Peyer's patch (tissue), 4 donors: ENCODE measurements at places on chromosomes 2 and 18.

GRCh38 chr2:176830362-176830761 is 382.2 kb upstream of the HNRNPA3 start:
- no peak for DNase-seq

DNA sequence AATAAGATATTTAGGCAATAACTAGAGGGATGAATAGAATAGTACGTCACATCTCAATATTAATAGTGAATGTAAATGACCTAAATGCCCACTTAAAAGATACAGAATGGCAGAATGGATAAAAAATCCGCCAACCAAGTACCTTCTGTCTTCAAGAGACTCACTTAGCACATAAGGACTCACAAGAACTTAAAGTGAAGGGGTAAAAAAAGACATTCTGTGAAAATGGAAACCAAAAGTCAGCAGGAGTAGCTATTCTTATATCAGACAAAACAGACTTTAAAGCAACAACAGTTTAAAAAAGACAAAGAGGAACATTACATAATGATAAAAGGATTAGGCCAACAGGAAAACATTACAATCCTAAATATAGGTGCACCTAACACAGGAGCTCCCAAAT is 56.7 kb upstream of the DSC1 start:
- no peak for DNase-seq

DNA sequence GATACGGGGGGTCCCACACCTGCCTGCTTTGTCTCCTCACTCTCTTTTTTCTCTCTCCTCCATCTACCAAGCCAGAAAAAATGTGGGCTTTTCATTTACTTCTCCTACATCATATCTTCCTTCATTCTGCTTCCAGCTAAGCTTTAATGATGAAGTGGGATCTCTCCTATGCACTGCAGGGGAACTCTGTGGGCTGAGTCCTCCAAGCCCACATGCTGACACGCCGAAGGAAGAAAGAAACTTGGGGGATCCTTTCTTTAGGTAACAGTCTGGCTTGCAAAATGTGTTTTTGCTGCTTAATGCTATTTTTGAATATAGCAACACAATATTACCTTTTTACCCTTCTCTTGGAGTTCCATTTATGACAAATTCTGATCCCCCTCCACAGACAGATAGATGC is 33.6 kb upstream of the YWHAQ start:
- DNase-seq: no peak

DNA sequence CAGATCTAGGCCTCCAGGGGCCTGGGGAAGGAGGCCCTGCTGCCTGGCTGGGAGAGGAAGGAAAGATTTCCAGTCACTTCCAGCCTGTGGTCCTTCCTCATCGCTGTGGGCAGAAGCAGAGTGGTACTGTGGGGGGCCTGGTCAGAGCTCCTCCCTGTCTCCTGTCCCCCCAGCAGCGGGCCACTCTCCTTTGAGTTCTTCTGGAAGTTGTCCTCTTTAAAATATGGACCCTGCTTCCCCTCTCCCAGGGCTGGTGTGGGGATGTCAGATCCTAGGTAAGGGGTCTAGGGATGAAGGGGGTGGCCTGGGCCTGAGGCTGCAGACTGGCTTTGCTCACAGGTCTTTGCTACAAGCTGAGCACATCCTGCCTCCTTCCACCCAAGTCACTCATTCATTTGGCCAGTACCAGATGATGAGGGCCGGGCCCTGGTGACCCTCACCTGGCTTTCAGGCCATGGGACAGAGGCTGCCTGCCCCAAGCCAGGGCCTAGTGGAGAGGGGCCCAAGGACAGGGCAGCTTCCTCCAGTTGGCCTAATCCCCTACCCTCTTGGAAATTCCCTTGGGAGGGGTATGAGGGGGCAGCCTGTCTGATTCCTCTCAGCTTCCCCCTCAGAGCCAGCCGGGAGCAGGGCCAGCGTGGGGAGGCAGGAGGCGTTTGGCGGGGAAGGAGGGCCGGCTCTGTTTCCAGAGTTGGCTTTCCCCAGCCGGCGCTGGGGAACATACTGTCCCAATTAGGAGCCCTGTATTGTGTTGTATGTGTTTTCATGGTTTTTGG is 231.9 kb downstream of the DYSF start:
- DNase-seq: peak; percentile 23

- no peak for DNase-seq
Observed at GRCh38 chr2:127101048-127101611, 5.8 kb downstream of the BIN1 start.

DNA sequence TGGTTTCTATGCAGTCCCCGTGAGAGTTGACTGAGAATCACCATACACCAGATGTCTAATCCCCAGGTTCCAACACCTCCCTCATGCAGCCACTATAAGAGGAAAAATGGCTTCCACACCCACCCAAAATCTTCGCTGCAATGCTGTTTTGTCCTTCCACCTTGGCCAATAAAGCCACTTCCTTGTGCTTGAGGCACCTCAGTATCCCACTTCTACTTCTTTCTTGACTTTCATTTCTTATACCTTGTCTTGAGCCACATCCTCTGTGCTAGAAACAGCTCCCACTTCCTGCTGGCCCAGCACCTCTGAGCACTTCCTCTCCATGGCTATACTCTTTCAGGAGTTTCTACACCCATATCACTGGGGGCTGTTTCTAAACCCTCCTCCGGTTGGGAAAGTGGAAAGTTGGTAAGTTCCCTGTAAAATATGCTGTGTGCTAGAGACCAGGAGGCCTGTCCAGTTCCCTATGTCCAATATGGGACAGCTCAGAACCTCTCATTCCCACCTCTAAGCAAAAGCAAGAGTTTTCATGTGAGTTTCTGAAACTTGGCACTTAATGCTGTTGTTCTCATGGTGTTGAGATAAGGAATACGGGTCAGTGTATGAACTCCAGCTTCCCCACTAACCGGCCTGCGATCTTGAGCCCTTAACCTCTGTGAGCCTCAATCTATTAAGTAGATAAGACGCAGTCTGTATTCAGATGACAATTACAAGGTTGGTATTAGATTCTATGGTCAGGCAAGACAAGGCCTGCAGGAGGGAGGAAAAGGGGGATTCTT is 209.1 kb upstream of the ID2 start:
- DNase-seq: peak; percentile 79

GRCh38 chr2:36356990-36357846 is 1.6 kb downstream of the CRIM1 start:
- no peak for DNase-seq

- no peak for DNase-seq
Observed at GRCh38 chr18:75344161-75344560, 83.3 kb downstream of the SMIM21 start.

GRCh38 chr2:147500819-147501395 is 343.9 kb upstream of the ACVR2A start:
- DNase-seq: no peak

- DNase-seq: no peak
Observed at GRCh38 chr2:30237966-30238800, 6.8 kb downstream of the LBH start.

DNA sequence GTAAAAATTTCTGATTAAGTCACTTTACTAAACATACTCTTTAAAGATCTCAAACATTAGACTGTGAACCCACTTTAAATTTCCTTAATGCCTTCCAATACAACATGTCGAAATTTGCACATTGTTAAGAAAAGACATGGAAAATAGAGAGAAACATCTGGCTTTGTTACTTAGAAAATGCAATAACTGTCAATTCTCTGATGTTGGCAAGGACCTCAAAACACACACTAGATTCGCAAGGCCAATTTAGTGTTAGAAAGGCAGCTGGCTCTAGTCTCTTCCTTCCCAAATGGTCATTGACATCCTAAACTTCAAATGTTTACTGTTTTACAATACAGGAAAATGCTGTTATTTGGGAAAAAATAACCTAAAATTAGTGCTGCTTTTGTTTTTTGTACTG is 110.6 kb downstream of the UPP2 start:
- no peak for DNase-seq

GRCh38 chr18:10736984-10737383 is 211.2 kb downstream of the NAPG start:
- DNase-seq: no peak

- no peak for DNase-seq
Observed at GRCh38 chr2:72023678-72024390, 123.8 kb downstream of the CYP26B1 start.

DNA sequence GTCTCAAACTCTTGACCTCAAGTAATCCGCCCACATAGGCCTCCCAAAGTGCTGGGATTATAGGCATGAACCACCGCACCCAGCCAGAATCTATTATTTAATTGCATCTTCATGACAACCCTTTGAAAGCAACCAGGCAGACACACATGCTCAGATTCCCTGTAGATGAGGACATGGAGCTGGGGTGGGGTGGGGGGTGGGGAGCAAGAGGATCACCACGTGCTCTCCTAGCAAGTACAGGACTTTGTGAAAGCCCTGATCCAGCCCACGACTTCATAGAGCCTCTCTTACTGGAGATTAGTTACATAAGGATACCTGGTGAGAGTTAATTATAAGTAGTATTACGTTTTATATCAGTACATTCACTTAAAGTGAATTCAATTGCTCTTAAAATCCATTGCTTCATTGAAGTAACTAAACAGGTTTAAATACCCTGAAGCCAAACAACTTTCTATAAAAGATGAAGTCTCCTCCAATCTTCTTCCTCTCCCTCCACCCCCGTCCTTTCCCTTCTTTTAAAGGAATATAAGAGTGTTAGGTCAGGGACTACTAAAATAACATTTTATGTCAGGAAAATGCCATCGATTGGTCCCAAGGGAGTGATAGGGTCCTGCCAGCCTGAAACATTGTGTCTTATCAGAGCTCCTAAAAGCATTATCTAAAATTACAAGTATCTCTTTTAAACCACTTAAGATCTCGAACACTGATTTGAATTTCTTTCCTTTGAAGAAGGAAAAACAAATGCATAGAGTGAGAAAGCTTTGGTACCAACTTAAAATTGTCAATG is 123.9 kb downstream of the EPHA4 start:
- DNase-seq: no peak

GRCh38 chr2:234641086-234641485 is 144.2 kb upstream of the ARL4C start:
- DNase-seq: no peak

DNA sequence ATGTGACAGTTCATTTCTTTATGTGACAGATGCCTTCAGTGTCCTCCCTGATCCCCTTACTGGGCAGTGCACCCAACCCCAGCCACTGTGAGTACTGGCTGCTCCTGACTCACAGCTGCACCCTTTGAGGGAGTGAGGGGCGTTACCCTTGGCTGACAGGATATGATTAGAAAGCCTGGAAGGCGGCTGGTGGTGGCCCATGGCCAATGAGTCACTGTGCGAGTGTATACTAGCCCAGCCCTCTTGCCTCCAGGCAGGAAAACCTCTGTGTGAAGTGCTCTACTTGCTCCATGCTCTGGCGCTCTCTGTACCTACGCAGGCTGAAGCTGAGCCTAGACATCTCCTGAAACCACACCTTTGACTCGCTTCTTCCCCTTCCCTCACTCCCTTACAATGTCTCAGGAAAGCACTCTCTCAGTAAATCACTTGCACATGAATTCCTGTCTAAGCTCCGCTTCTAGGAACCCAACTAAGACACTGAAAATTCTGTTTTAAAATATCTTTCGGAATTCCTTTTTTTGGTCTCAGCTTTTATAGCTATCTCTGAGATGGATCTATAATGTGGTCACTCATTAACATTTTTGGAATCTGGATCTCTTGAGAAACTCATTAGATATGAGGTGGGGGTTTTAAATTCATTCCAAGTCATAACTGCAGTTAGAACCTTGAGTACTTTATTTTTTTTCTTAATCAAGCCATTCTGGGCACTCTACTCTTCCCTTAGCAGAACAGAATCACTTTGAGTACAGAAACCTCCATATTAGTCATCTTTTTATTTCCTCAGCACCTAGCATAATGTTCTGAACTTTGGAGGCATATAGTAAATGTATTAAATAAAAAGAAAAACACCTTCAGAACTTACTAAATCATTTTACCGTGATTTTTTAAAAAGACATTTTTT is 25.3 kb upstream of the STAM2 start:
- peak; percentile 76 for DNase-seq

- DNase-seq: no peak
Observed at GRCh38 chr2:18119883-18120282, 241.4 kb downstream of the KCNS3 start.

DNA sequence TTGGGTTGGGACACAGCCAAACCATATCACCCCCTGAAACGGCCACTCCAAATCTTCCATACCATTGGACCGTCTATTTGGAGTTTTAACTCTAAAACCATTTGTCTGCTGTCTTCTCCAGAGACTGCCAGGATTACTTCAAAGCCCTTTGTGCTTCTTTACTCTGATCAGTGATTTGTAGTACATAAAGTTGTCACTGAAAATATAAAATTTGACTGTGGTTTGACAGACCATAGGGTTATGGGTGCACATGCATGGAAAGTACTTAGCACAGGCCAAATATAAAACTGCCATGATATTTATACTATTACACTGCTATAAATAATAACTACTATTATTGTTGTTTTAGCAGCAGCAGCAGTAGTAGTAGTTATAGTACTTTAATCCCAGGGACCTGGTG is 53.7 kb upstream of the AQP4 start:
- DNase-seq: no peak

GRCh38 chr2:54927085-54927750 is 123.0 kb downstream of the RTN4 start:
- DNase-seq: no peak

DNA sequence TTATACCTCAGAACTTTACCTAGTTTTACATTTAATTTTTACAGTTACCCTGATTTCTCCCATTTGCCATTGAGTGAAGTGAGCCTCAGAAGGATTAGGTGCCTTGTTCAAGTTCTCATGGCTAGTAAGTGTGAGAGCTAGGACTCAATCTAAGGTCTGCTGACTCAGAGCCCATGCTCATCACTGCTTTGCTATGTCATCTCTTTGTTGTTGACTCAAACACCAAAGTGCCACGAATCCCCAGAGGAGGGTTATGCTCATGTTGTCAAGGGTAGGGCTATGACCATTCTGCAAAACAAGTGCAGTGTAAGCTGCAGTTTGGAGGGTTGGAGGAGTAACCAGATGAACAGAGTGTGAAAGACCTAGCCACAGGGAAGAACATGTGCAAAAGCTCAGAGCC is 185.4 kb upstream of the SKOR2 start:
- DNase-seq: no peak

GRCh38 chr2:62293151-62293489 is 97.2 kb downstream of the B3GNT2 start:
- DNase-seq: no peak

DNA sequence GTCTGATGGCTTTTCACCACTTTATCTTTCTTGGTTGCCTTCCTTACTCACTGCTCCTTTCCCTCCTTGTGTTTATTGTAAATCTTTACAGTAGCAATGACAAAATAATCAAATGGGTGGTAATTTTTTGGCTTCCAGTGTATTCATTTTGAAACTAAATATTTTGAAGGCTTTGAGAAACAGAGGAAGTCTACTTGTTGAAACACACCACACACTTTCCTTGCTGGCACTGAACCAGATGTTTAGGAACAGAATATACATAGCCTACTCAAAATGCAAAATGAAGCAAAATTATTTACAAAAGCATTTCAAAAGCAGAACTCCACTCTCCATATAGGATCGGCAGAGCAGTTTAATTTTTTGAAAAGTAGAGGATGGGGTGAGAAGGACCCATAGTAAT is 189.8 kb downstream of the LTBP1 start:
- no peak for DNase-seq

GRCh38 chr2:185835974-185836373 is 97.4 kb downstream of the FSIP2 start:
- DNase-seq: no peak

GRCh38 chr2:104853534-104854497 is at the start of gene POU3F3:
Gene POU3F3 (plus strand): TSS chr2:104854115. CDS start chr2:104855511, 1,396 bp downstream.
- DNase-seq: peak; percentile 64

- no peak for DNase-seq
Observed at GRCh38 chr2:36729067-36729466, 32.6 kb downstream of the VIT start.

GRCh38 chr18:32576296-32576916 is 105.7 kb upstream of the GAREM1 start:
- no peak for DNase-seq
